Right ventricle myocardium superior (tissue), 1 donor: ENCODE measurements at places on chromosomes 13 and 19.

- DNase-seq = no peak
Observed at GRCh38 chr19:6735181-6735911, 2.0 kb downstream of the GPR108 start.

DNA sequence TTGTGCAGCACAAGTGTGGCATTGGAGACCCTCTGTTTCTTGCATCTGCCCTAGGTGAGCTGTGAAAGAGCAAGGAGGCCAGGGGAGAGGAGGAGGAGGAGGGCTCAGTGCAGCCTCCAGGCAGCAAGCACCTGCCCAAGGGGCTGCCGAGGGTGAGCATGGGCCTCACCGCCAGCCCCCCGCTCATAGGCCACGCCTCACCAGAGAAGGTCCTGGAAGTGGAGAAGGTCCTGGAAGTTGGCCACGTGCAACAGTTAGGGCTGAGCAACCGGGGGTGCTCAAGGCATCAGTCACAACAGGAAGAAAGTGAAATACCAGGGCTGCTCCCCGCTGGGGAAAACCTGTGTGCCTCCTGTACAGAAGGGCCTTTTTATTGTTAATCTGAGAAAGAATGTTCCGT, 168.9 kb downstream of the TEX29 start:
- no peak for DNase-seq

GRCh38 chr19:19403373-19403901, 2.0 kb upstream of the GATAD2A start:
- no peak for DNase-seq

- DNase-seq = no peak
Observed at GRCh38 chr13:43274881-43275280, 251.5 kb downstream of the DNAJC15 start.

GRCh38 chr13:80121038-80121437, 219.9 kb downstream of the SPRY2 start:
- no peak for DNase-seq

DNA sequence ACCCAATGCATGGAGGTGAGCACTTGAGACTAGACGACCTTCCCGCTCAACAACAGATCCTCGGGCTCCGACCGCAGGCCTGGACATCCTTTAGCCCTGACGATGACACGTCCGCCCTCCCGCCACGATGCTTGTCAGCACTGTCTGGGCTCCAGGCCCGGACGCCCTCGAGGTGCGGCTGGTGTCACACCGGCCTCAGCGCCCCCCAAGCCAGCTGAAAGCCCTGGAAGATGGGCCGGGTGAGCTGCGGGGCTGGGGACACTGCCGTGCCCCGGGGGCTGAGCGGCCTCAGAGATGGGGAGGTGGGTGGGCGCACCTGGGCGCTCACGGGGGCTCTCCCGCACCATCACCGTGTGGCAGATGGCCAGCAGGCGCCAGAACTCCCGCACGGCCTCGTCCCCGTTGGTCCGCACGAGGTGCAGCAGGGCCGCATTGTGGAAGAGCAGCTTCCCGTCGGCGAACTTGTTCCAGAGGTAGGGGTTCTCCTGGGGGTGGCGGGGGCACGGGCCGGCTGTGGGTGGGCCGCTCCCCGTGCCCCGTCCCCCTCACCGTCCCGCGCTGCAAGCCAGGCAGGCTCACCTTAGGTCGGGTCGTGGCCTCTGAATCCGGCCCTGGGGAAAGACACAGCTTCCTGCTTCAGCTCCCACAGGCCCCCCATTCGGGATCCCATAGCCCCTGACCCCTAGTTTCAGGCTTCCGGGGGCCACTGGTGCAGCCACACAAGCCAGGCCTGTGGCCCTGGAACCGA, 15.5 kb downstream of the ATP8B3 start:
- no peak for DNase-seq

DNA sequence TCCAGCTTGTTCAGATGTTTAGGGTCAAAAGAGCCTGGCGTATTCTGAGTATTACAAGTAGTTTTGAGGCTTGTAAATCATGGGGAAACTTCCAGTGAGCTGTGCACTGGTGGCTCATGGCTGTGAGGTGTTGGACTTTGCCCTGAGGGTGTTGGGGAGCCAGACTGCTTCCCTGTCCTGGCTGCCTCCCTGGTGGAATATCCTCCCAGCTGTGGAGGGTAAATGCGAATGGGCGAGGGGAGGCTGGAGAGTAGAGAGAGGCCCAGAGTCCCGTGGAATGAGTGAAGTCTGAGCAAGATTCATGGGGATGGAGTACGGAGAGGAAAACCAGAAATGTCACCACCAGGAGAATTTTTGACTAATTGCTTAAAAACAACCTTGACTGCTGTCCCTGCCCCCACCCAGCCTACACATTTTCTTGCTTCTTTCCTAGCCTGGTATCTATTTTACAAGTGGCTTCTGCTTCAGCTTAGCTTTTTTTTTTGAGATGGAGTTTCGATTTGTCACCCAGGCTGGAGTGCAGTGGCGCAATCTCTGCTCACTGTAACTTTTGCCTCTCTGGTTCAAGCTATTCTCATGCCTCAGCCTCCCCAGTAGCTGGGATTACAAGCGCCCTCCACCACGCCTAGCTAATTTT, 3.7 kb downstream of the SNRPA start:
- DNase-seq = no peak

DNA sequence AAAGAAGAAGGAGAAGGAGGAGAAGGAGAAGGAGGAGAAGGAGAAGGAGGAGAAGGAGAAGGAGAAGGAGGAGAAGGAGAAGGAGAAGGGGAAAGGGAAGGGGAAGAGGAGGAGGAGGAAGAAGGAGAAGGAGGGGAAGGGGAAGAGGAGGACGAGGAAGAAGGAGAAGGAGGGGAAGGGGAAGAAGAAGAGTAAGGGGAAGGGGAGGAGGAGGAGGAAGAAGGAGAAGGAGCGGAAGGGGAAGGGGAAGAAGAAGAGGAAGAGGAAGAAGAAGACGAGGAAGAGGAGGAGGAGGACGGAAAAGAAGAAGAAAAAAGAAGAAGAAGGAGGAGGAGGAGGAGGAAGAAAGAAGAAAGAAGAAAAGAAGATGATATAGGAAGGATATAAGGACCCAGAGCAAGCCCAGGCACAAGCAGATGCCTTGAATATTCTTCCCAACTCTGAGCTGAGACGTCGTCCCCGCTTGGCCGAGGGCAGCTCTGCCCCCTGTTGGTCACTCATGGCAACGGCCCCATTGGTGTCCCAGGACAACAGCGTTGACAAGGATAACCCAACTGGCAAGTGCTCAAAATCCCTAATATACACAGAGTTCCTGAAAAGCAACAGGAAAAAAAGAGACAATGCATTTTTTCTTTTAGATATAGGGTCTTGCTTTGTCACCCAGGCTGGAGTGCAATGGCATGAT, 30.6 kb upstream of the IGSF23 start:
- DNase-seq = no peak
